ENCODE measurements at places on chromosomes 2 and 18. TPM values are rescaled to one million over a fixed set of nuclear protein-coding genes. Genes with fewer than 3 reads are reported as not detected.

- DNase-seq: no peak
These were observed 72.6 kb downstream of the AOX1 start for GRCh38 chr2:200658278-200658864.

DNA sequence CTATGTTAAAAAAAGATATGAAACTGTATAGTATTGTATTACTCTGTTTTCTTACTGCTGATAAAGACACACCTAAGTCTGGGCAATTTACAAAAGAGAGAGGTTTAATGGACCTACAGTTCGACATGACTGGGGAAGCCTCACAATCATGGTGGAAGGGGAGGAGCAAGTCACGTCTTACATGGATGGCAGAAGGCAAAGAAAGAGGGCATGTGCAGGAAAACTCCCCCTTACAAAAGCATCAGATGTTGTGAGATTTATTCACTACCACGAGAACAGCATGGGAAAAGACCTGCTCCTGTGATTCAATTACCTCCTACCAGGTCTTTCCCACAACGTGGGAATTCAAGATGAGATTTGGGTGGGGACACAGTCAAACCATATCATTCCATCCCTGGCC, 57.0 kb downstream of the NCOA1 start:
- DNase-seq: no peak

DNA sequence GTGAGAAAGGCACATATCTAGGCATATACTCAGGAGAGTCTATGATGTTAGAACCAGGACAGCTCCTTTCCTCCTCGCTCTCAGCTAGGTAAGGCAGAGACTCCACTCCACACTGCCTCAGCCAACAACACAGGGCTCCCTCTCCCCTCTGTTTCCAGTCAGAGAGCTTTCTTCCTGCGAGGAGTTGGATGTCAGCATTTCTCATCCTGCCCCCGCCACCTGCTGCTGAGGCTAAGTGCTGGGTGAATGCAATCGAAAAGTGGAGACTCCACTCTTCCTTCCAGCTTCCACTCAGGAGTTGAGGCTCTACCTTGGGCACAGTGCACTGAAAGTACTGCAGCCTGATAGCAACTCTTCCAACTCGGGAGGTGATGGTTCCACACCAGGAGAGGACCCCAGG, 177.2 kb upstream of the RAB6C start:
- no peak for DNase-seq

GRCh38 chr18:21998486-21998885, 170.9 kb upstream of the GATA6 start:
- DNase-seq: no peak

- DNase-seq: no peak
These were observed 148.5 kb downstream of the TMEM200C start for GRCh38 chr18:5746844-5747243.

DNA sequence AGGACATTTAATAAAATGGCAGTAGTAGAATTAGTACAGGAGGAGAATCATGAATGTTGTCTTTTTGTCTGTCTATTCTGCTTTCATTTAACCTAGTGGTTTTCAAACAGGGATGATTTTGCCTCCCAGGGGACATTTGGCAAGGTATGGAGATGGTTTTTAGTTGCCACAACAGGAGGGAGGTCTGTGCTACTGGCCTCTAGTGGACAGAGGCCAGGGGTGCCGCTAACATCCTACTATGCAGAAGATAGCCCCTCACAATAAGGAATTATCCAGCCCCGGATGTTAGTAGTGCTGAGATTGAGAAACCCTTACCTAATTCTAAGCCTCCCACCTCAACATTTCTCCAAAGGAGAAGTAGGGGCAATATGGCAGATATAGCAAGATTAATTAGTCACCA, 18.3 kb downstream of the FASTKD2 start:
- no peak for DNase-seq

DNA sequence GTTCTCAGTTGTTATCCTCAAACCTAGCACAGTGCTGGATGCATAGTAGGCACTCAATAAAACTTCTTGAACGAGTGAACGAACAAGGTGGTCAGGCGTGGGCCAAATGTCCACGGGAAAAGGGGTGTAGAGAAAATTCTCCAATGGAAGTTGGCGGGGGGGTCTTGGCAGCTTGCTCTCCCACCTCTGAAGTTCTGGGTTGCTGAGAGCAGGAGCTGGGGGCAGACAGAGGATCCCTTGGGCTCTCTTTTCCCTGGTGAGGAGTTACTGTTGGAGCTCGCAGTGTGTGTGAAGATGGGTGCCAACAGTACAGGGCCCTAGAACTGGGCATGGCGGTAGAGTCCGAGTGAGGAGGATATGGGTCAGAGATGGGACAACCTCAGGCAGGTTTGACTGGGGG, 2.3 kb upstream of the CRYBA2 start:
- DNase-seq: no peak

DNA sequence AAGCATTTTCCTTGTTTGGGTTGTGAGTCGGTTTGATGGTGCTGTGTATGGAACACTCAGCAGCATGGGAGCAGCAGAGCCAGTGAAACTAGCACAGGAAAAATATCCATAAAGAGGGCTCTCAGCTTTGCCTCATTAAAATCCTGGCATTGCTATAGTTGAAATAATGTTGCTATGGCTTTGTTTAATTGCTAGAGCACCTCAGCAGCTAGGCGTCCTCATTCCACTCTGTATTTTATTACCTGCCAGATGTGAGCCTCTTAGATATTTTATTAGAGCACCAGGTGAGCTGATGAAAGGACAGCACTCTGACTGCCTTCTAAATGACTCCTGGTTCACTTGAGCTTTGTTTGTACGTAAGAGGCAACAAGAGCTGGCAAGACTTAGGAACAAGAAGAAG, 232.4 kb downstream of the MTX2 start:
- no peak for DNase-seq

DNA sequence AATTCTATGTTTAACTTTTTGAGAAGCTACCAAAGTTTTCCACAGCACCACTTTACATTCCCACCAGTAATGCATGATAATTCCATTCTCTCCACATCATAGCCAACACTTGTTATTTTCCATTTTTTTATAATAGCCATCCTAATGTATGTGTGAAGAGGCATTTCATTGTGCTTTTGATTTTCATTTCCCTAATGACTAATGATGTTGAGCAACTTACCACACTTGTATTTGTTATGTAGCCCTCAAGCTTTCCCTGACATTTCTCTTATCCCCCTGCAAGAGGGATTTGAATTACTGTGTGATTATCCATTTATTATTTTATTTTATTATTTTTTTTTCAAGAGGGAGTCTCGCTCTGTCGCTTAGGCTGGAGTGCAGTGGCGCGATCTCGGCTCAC, 23.6 kb upstream of the SOS1 start:
- DNase-seq: no peak

The WNT6 gene
- not detected for total RNA-seq

The TMEM163 gene
- total RNA-seq: 1.3 TPM

The GPR35 gene
- 0.33 TPM for total RNA-seq

The FOXD4L1 gene
- total RNA-seq: 0.18 TPM

The MATN3 gene
- 3.4 TPM for total RNA-seq

The ERICH2 gene
- not detected for total RNA-seq

Measured in endothelial cell of umbilical vein (primary cell).